ENCODE measurements at places on chromosomes 11 and 22. TPM values are rescaled to one million over a fixed set of nuclear protein-coding genes. Genes with fewer than 3 reads are reported as not detected.

CYB5R2 gene
- total RNA-seq, result 1.8 TPM

NRXN2 gene
- total RNA-seq, result 0.71 TPM

OR6A2 gene
- not detected for total RNA-seq

OR8D4 gene
- total RNA-seq, result not detected

DNA sequence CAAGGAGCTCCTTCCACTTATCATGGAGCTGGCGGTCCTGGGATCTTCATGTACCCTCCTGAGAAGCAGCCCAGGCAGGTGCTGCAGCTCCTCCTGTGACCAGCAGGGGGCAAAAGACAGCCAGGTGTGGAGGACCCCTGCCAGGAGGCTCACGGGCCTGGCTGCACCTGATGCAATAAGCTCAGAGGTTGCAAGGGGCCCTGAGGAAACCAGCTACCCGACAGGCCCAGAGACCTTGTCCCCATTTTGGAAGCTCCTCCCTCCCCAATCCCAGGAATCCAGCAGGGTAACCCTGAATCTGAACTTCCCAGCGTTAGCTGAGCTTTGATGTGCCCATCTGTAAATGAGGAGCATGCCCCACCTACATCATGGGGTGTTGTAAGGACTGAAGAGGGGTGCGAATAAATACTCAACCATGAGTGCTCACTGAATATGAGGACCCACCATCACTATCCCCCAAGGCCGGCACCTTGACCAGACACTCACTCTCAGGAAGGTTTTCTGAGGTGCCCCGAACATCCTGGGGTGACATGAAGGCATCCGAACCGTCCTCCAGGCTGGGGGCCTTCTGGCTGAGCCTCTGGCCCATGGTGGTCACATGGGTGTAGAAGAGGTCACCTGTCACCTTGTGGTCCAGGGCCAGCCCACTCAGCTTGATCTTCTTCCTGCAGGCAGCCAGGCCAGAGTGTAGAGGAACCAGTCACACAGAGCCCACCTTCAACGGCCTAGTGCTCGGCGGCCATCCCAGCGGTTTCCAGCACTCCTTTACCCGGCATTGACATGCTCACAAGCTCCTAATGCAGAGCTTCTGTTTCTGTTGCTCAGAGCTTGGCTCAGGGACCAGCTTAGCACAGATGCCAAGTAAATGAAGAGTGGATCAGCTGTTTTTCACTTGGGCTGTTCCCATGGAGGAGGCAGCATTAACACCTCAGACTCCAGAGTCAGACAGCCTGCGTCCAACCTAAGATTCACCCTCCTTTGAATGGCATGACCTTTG, 21.7 kb downstream of the SLC43A1 start:
- peak; percentile 44 for DNase-seq

DNA sequence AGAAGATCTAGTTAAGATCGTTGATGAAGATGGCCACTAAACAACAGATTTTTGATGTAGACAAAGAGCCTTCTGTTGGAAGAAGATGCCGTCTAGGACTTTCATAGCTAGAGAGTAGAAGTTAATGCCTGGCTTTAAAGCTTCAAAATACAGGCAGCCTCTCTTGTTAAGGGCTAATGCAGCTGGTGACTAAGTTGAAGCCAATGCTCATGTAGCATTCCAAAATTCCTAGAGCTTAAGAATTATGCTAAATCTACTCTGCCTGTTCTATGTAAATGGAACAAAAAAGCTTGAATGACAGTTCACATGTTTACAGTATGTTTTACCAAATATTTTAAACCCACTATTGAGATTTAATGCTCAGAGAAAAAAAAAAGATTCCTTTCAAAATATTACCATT, 492.6 kb downstream of the CNTN5 start:
- DNase-seq, result no peak

GRCh38 chr11:17164361-17165246, 43.2 kb downstream of the PIK3C2A start:
- DNase-seq, result no peak

DNA sequence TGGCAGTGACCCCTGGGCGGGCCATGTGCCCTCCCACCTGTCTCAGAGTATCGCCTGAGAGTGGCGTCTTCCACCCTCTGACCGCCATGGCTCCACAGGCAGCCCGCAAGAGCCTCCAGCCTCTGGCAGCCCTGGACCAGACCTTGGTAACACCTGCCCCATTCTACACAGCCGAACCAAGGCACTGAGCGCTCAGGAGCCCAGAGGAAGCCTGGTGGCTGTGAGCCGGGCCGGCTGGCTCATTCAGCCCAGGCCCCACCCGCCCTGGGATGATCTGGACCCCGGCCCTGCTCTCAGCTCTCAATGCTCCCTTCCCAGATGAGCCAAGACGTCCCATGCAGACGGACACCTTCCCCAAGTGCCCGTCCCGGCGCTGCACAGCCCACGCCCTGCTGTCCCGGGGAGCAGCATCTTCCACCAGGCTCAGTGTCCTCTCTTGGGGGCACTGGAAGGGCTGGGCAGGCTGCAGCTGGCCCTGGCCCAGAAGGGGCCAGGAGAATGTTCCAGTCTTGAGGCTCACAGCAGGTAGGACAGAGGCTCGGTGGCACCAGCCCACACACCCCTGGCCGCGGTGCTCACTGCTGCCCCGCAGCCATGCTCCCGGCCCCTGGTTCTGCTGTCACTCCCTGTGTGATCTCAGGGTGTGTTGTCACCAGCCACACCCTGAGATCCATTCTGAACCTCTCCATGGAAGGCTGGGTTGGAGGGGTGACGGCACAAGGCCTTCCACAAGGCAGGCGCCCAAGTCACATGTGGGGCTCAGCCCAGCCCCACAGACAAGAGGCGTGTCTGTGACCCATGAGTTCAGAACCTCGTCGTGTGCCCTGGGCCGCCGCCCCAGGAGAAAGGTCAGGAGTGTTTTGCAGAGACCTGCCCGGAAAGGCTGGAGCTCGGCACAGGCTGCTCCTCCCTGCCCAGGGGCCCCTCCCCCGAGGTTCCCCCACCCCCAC, 24.2 kb upstream of the PPARA start:
- no peak for DNase-seq

- DNase-seq, result no peak
These were observed 532.2 kb upstream of the CCDC90B start for GRCh38 chr11:83818349-83818748.

DNA sequence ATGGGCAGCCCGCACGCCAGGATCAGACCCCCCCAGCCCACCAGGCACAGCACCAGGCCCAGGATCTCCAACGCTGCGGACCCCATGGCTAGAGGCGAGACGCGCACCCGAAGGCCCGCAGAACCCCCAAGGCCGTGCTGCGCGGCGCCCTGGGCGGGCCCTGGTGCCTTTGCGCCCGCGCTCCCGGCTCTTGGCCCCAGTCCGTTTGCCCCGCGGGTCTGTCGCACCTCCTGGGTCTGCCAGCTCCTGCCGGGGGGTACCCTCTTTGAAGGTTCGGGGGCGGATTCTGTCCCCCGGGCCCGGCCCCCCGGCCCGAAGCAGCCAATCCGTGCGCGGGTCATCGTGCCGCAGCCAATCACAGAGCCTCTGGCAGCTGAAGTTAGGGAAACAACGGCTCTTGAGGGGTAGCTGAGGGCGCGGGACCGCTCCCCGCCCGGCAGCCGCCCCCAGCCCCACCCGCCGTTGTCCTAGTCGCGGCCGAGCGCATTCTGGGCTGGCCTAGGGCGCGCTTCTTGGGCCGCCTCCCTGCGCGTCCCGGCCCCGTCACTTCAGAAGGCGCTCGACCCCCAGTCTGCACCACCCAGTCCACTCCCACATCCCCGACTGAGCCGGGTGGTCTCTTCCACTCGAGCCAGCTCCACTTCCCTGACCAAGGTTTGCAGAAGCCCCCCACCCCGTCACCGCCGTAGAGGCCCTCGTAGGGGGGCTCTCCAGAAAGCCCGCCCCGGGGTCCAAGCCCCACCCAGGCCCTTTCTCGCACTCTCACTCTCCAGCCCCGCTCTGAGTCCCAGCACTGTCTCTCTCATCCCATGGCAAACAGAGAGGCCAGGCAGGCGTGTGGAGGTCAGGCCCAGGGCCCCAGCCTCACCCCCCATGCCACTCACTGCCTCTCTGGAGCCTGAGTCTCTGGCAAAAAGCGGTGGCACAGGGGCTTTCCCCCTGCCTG, at the start of gene CLDN5:
Gene CLDN5, minus strand, starts transcription at position 241 of the 946 bp plus-strand sequence. Its CDS starts 155 bp downstream, at position 86.
- DNase-seq, result peak; percentile 61

Measured in left ventricle myocardium inferior (tissue), 1 donor.